ENCODE measurements at places on chromosomes 6 and 20.
A peak's percentile ranks its signal among the peaks of the same experiment; 100 is the strongest.

- no peak for DNase-seq
These were observed 1.0 kb upstream of the NKX2-4 start for GRCh38 chr20:21398109-21399004.

DNA sequence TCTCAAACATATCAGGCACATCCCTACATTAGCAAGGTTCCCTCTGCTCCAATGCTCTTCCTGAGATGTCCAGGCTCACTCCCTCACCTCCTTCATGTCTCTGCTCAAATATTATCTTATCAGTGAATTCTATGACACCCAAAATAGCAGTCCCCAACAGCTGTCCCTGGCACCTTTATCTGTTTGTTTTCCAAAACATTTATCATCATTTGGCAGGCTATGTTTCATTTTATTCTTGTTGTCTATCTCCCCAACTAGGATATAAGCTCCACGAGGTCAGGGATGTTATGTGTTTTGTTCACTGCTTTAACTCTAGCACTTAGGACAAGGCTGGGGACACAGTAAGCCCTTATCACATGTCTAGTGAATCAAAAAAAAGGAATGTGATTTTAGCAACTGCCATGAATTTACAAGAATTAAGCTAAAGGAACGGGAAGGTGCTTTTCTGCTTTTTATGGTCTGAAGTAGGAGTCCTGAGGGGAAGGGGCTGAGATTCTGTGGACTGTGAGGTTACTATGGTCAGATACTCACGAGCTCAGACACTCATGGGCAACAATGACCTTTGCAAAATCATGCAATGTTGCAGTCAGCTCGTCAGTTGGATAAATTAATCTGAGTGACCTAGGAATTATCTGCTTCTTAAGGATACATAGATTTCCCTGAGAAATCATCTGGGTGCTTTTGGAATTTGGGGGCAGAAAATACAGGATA is 1.9 kb upstream of the IL22RA2 start:
- no peak for DNase-seq

- DNase-seq = no peak
These were observed 205.8 kb upstream of the SSTR4 start for GRCh38 chr20:22829356-22829755.

DNA sequence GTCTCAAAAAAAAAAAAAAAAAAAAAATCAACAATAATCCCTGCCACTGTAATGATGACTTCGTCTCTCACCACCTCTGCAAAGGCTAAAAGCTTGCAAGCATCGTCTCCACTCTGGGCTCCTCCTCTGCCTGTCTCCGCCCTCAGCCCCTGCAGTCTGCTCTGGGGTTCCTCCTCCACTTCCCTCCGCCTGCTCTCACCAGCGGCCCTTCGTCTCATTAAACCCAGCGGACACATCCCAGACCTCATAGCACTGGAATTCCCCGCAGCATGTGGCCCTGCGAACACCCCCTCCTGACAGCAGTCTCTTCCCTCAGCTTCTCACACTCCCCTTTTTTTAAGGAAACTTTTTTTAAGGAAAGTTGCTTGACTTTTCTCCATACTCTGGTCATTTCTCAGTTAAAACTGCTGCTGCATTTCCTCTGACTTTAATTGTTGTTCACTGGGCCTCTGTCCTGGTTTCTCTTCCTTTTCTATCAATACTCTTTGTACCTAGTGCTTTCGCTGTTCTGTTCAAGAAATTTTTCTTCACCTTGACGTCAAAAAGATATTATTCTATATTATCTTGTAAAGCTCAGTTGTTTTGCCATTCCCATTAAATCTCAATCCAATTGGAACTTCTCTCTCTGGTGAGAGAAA is 70.9 kb upstream of the PLEKHG1 start:
- peak; percentile 94 for DNase-seq

GRCh38 chr6:29834564-29835436 is 7.2 kb downstream of the HLA-G start:
- peak; percentile 42 for DNase-seq

DNA sequence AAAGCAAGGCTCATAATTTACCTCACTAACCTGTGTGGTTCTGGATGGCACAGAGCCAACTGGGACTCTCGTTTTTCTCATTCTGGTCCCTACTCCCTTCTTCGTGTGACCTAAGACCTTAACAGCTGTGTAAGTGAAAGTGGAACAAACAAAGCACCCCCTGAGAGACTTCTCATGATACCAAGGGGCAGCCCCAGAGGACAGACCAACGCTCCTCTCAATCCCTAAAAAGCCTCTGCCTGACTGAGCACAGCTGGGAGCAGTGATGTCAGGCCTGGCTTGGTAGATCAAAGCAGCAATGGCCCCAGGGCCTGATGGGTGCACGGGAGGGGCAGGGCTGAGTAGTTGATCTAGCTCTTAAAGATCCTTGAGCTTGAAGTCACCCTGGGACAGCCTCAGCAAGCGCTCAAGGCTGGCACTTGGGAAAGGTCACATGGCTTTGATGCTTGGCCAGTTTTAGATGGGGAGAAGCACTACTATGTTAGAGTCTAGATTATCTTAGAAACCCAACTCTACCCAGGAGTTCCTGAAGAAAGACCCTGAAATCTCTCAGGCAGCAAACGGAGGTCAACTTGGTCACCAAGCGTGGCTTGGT is 16.2 kb upstream of the TGM2 start:
- DNase-seq = peak; percentile 55

GRCh38 chr6:157298216-157298724 is 25.0 kb downstream of the TMEM242 start:
- DNase-seq = no peak

DNA sequence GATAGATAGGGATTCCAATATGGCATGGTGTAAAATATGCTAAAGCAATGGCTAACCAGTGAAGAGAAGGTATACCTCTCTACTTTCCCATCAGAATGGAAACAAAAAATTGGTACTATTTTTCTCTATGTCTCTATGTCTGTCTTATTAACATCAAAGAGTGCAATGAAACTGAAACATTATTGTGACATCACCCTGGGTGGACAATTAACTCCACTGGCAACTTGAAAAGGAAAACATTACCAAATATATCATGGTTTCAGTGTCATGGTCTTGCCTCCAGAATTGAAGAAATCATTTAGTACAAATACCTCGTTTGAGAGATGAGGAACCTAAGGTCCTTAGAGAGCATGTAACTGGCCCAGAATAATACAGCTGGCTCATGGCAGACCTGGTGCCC is 1132.5 kb upstream of the MAP3K7 start:
- DNase-seq = no peak

- DNase-seq = peak; percentile 27
These were observed 12.6 kb downstream of the HLA-DPB1 start for GRCh38 chr6:33088258-33088930.

DNA sequence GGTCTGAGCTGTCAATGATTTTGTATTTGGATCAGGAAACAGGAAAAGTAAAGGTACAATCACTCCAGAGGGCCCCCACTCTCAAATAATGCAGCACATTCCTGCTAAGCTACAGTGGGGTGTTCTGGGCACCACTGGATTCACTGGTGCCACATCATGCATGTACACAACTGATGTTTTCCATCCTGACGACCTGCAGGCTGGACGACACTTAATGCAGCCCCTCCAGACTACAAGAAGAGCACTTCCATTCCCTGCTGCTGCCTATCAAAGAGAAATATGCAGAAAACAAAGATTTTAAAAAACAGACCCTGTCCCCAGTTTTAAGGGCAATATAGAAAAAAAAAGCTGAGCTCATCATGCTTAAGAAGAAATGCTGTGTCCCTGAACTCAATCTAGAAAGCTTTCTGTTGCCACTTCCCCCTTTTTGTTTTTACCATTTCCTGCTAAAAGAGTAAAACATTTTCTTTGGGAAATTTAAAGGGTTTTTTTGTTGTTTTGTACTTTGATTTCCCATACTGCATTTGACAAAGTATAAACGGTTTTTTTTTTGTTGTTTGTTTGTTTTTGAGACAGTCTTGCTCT is 35.5 kb downstream of the ABHD12 start:
- DNase-seq = no peak

- DNase-seq = peak; percentile 88
These were observed 255.0 kb upstream of the ZFP64 start for GRCh38 chr20:52446421-52447224.

DNA sequence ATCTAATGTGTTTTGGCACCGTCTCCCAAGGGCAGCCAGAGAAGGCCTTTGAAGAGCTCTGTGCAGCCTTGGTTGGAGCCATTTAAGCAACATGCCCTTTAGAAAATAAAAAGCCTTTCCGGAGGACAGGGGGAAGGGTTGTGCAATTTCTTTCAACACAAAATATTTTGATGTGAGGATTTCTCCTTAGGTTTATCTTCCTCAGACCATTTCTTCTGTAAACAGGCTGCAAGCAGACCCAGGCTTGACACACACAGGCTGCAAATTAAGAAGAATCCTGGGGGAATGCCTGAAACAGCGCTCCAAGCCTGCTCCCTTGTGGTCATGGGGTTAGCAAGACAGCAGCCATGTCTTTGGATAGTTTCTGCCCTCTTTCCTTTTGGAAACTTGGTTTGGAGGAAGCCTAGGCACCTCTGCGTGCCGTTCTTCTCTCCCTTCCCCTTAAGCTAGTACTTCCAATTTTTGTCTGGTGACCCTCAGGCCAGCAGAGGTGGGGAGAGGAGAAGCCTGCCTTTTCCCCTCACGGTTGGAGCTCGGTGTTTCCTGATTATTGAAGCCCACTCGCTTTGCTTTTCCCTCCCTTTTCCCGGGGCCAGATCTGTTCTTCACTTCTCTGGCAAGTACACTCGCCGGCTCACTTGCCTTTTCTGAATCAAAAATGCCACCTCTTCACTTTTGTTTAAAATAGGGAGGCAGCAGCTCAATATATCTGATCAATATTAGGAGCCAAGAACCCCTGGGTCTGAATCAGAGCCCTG is 39.6 kb upstream of the NOX3 start:
- DNase-seq = peak; percentile 65

DNA sequence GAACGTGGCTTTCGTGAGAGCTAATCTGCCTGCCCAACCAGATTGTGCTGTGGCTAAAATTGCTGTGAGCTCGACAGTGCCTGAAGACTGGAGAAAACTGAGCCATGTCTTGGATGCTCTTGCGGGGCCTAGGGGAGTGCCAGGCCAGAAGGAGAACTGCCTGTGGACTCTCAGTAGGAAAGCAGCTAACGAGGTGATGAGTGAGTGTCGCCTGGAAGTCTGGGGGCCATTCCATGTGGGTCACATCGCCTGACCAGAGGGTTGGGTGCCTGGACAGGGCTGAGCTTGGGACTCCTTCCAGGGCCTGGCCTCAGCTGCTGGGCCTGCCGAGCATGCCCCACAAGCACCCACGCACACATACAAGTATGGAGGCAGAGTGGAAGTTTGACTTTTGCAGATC is 166.5 kb downstream of the VEGFA start:
- DNase-seq = no peak

- DNase-seq = no peak
These were observed 303.4 kb downstream of the PLCB1 start for GRCh38 chr20:8435285-8436035.

DNA sequence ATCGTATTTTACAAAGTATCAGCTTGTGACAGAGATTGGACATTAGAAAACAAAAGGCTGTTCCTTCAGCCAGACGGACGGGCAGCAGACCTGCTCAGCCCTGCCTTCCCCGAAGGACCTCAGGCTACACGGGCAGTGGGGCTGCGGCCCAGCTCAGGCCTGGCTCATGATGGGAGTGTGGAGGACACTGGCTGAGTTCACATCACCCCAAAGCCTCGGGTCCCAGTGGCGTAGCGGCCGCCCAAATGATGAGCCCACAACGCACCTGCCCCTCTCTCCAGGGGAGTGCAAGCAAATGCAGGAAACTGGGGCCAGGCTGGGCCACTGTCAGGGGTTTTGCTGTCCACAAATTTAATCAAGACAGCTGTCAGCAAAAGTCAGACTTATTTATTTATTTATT is 356.8 kb downstream of the TAF4 start:
- no peak for DNase-seq

- no peak for DNase-seq
These were observed at the start of gene KIAA1755 for GRCh38 chr20:38260378-38261053. Gene KIAA1755, minus strand, starts transcription at chr20:38260735. Its CDS starts 235 bp downstream, at chr20:38260500.

GRCh38 chr6:108838101-108838717 is 10.0 kb upstream of the ARMC2 start:
- peak; percentile 15 for DNase-seq

DNA sequence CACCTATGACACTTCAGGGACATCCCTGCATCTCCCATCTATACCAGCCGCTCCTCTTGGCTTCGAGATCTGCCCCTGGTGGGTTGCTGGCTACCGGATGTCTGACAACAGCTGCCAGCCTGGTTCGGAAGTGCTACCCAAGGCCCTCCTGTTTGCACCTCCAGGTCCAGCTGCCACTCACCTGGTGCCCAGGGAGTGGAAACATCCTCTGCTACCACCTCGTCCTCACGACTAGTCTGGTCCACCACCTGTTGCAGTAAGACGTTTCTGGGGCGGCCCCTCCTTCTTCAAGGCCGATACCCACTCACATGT is 8.3 kb upstream of the PCMTD2 start:
- DNase-seq = no peak

GRCh38 chr6:30020626-30021025 is 40.4 kb upstream of the POLR1H start:
- DNase-seq = no peak

GRCh38 chr6:64580346-64580745 is 944.7 kb downstream of the PHF3 start:
- no peak for DNase-seq

- no peak for DNase-seq
These were observed 10.2 kb upstream of the CST5 start for GRCh38 chr20:23889775-23890187.

DNA sequence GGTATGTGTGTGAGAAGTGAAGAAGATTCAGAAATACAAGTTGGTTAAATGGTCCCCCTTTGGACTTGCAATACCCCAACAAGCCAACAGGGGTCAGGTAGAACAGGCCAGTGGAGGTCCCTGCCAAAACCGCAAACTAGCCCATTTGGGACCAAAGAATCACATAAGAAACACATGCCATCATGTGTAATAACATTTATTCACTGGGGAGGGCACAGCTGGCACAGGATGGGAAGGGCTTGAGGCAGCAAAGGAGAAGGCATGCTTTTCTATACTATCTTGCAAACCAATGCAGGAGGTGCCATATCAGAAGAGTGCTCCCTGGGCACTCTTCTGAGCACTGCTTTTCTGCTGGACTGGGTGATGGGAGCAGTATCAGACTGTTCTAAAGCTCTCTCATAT is 116.1 kb upstream of the TRAF3IP2 start:
- DNase-seq = peak; percentile 76
